ENCODE measurements at places on chromosomes 4 and X.

DNA sequence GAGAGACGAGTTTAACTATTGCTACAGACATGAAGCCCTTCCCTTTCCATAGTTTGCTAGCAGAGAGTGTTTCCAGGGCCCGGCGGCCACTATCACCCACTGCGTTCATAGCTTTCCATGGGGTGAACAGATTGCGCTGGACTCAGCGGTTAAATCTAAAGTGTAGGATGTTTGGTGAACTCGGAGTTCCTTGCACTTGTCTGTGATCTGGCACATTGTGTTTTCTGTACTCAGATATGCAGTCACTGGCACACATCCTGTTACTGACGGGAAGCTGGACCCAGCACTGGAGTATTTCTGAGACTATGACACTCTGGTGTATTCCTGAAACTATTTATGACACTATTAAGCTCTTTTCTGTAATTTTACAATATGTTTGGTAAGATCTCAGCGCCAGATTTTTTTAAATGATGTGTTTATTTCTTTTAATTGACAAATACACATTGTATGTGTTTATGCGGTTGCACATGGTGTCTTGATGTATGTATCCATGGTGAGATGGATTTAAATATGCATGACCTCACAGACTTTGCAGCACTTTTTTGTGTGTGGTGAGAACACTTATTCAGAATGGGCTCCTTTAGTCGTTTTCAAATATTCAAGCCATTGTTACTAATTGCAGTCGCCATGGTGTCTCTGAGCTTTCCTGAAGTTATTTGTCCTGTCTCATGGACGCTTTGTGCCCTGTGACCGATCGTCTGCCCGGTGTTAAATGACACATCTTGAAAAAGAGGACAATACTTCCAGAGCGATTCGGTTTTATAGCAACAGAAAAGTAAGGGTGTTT lies 14.1 kb downstream of the CD99 start:
- peak; percentile 28 for DNase-seq

GRCh38 chr4:112145790-112146501 lies 692 bp downstream of the FAM241A start:
- peak; percentile 26 for DNase-seq

DNA sequence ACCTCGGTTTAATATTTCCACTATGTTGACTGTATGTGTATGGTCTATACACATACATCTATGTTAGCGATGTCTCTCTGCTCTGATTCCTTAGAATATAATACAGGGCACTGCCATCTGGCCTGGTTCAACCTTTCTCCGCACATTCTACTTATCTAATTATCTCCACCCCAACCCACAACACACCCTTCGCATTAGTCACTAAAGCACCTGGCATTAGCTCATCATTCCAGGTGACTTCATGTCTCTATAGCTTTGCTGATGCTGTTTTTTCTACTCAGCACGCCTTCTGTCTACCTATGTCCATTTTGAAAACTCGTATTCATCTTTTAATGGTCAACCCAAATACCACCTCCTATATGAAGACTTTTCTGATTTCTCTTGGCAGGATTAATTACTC lies 425.2 kb upstream of the RASGEF1B start:
- no peak for DNase-seq

DNA sequence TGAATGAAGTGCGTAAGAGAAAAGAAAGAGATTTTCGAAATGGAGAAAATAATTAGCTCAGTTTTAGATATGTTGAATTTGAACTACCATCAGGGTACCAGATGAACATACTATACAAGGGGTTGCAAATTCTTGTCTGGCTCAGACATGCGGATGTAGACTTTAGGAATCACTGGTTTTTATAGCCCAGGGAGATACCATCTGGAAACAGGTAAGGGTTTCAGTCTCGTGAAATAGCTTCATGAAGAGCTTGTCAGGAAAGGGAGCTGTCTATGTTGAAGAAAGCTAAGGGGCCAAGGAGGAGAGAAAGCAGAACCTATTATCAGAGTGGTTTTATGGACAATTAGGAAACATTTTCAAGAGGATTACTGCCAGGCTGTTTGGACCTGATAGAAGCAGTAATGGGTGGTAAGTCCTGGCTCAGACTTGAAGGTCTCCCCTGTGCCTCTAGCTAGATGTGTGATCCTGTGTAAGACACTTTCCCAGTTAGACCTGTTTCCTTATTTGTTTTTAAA lies 6.7 kb downstream of the RAB9A start:
- DNase-seq, result no peak

GRCh38 chr4:83009529-83009928 lies 1.1 kb downstream of the LIN54 start:
- DNase-seq, result no peak

DNA sequence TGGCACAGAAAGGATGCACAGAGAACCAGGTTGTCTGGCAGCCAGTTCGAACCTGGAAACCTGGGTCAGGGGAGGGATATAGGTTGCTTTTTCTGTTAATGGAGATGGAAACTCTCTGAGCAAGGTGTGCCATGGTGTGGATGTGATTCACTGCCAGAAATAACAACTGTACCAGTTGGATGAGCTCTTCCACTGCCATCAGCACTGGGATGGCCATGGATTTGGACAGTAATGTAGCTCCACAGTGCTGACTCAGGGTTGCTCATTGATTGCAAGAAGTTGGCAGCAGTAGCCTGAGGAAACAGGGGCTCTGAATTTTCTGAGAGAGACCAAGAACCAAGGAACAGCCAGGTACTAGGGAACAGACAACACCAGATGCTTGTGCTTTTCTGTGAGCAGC lies 33.8 kb downstream of the PNMA5 start:
- DNase-seq, result no peak

- DNase-seq, result no peak
These were observed 6.8 kb upstream of the ABLIM2 start for GRCh38 chr4:8165374-8165896.

DNA sequence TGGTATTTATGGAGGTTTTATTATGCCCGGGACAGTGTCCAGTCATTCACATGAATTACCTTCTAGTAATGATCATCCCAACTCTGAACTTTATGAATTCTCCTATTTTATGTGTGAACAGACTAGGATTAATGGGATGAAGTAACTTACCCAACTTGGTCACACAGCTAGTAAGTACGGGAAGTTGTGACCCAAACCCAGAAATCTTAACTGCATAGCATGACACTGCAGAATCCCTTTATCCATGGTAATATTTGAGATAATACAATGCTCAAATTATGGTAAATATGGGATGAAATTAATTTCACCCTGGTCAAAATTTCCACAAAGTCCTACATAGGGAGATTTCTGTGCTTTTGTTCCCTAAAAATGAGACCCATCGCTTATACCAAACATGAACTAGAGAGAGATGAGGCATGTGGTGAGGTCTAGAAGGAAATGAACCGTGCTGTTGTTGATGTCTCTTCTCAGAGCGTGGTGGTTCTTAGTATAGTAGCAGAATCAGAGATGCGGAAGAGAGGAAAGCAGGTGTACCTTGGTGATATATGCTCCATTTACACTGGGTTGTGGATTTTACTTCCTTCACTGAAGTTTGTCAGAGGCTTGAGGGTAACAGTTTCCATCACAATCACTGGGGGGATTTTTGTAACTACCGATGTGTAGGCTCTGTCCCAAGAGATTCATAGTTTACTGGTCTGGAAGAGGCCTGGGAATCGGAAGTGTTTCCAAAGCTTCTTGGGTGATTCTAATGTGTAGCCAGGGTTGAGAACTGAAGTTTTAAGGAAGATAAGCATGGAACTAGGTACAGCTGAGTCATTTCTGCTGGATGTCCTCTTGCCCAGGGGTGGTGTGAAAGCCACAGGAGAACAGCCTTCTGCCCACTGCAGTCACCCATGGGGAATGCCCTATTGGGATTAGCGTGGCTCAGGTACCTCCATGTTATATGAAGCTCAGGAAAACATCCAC lies 30.2 kb upstream of the FAM9C start:
- no peak for DNase-seq

DNA sequence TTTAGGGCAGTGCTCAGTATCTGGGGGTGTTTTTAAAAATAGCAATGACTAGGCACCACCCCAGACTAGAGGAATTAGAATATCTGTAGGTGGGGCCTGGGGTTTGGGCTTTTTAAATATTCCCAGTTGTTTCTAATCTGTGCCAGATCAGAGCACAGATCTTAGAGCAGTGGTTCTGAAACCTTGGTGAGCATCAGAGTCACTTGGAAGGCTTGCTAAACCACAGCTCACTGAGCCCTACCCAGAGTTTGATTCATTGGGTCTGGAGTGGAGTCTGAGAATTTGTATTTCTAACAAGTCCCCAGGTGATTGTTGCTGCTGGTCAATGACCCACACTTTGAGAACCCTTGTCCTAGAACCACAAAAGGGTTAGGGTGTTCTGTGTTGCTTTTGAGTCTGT lies 16.7 kb downstream of the HADH start:
- no peak for DNase-seq

- DNase-seq, result no peak
These were observed 44.2 kb upstream of the TMEM131L start for GRCh38 chr4:153421941-153422340.

- no peak for DNase-seq
These were observed 73.4 kb downstream of the FRMPD3 start for GRCh38 chrX:107522901-107523300.

- no peak for DNase-seq
These were observed 161.7 kb downstream of the RBMX2 start for GRCh38 chrX:130563476-130563875.

DNA sequence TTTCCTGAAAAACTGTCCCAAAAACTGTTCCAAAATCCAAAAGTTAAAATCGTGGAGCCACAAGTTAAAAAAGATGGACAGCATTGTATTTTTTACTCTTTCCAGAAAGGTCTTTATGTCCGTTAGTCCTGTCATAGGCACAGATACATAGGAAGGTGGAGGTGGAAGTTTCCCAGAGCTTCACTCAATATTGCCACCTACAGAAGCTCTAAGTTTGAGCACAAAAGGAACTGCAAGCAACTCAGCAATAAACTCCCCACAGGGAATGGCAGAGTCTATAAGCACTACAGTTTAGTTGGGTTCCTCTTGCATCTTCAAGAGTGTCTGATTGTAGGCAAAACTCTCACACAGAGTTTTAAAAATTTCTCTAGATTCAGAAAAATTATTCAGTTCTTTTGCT lies 22.0 kb upstream of the UGT2B4 start:
- no peak for DNase-seq

DNA sequence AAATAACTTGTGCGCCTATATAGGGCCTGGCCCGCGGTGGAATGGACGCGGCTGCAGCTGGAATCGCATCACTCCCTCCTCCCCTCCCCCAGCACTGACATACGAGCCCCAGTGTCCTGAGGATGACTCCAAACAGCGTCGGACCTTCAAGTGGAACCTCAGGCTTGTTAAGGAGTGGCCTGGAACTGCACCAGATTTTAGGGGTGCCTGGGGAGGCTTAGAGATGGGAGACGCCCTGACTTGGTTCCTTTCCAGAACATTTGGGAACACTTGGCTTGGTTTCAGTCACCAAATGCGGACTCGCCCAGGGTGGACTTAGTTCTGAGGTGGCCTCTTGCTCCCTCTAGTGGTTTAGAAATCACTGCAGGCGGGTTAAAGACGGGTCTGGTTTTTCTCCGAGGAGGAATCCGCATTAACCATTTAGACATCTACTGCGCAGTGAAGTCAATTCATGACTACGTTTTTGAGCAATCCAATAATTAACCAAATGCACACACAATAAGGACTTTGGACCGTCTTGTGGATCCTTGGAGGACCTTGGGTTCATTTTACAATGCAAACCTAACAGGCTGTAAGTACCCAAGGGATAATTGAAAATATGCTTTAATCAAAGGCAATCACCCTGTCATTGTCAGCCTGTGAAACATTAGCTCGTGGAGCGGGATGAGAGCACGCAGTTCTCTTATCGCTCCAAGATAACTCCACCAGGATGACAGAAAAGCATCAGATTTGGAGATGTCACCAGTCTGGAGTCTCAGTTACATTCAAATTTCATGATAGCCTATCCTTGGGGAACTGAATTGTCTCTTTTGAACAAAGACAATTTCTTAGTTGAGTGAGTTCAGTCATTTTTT lies 11.2 kb upstream of the PDGFRA start:
- peak; percentile 85 for DNase-seq

DNA sequence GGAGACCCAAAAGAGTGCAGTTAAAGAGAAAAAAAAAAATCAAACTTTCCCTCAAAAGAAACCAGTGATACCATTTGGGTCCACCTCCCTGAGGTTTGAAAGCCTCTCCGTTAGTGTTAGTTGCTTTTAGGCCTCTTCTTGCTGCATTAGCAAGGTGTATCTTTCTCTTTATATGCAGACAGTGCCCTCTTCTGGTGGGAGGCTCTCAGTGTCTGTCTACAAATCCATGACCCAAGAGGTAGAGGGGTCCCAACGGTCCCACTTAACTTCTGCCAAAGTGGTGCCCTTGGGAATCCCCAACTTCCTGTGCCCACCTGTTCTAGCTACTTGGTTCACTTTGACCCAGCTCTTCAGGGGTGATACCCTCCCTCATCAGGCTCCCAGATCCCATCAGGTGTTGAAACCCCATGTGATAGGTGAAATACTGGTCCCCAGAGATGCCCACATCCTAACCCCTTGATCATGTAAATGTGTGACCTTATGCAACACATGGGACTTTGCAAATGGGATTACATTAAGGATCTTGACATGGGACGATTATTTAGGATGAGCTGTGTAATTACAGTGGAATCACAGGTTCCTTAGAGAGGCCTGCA lies 63.7 kb upstream of the CD99 start:
- peak; percentile 43 for DNase-seq

DNA sequence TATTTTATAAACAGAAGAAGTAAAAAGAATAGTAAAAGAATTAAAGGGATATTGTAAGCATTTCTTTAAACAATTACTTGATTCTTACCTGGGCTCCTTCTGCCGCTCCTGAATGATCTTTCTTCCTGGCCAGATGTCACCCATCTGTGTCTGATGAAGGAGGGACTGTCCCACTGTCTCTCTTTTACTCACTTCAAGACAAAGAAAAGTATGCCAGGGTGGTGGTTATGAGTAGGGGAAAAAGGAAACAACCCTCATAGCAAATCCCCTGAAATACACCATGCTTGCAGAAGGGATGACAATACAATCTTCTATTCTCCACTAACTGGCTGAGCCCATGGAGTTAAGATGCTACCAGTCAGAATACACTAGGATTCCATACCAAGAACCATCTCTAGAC lies 31.1 kb downstream of the SYTL4 start:
- DNase-seq, result no peak

GRCh38 chr4:183242291-183242690 lies 77.8 kb downstream of the CLDN22 start:
- DNase-seq, result no peak

GRCh38 chr4:78766026-78766425 lies 10.1 kb upstream of the BMP2K start:
- DNase-seq, result no peak
